Stimulated activated CD4-positive, alpha-beta T cell treated with anti-CD3 and anti-CD28 coated beads, Interleukin-1b, Interleukin-23, amount 100 ng/mL, for 1 hour (primary cell): ENCODE measurements at places on chromosomes 5 and 9.

DNA sequence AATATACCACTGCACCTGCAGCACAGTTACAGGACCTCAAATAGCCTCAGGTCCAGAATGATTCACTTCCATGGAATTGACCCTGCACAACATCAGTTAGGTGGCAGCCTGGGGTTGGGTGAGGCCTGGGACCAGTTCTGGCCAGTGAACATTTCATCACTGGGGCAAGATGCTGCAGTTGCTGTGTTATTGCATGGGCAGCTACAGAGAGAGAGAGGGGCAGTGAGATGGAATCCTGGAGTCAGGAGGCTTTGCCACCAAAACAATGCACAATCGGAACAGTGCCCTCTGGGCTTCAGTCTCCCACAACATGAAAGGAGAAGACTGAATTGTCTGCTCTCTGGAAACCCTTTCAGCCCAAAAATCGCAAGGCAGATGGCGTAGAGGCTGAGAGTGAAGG lies 51.8 kb downstream of the SH3TC2 start:
- DNase-seq = no peak

GRCh38 chr5:83777856-83778255 lies 57.2 kb upstream of the HAPLN1 start:
- DNase-seq = no peak

GRCh38 chr5:79728396-79728795 lies 38.8 kb downstream of the CMYA5 start:
- DNase-seq = no peak

DNA sequence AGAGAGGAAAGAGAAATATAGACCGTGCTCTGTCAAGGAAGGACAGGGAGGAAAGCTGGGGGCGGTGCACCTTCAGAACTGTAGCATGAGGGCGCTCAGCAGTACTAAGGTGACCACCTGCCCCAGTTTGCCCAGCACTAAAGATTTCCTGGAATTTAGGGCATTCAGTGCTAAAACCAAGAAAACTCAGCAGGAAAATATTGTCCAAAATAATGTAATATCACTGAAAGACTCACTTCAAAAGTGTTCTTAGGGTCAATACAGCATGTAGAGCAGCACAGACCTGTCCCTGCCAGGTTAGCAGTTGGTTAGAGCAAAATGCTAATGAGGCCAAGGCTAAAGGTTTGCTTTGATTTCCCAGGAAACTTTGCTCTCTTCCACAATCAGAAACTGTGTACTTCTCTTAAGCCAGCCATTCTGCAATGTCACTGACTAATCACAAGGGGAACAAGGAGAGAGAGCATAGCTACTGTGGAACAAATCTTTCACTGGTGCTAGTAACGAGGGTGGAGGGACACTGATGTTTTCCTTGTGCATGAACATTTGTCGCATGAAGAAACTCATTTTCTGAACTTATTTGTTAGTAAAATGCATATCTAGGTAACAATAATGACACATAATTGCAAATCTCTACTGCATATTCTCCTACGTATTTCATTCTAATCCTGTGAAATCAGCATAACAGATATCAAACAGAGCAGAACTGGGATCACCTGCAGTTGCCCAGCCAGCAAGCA lies 53.0 kb upstream of the GRAMD2B start:
- DNase-seq = no peak

DNA sequence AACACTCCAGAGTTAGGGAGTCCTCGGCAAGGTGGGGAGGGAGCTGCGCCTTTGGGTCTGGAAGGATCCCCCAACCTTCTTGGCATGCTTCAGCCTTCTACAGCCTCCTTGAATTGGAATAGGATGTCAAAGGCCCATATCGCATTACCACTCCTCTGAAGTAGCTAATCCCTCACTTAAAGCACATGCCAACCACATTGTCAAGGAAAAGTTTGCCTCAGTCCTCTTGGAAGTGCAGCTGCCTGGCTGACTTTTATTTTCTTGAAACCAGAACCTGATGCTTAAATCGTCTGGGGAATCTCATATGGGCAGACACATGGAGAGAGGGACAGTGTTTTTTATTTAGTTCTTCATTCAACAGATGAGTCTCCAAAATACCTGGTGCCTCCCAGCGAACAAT lies 14.5 kb downstream of the CXCL14 start:
- no peak for DNase-seq

GRCh38 chr5:40361378-40361777 lies 318.3 kb upstream of the PTGER4 start:
- no peak for DNase-seq

GRCh38 chr5:135873831-135874230 lies 21.8 kb downstream of the IL9 start:
- no peak for DNase-seq

DNA sequence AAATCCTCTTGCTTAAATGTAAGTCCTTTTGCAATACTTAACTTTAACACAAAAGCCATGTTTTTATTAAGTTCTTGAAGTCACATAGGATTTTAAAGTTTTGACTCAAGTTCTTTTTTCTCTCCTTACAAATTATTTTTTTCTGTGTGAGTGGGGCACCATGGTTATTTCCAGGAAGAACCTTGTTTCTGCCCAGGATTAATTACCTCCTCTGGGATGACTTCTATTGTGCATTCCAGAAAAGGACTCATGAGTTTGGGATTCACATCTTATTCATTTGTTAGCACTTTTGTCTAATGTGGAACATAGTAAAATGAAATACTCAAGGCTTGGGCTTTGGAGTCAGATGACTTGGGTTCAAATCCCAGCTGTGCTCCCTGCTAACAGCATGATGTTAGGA lies 421.4 kb upstream of the WWC1 start:
- no peak for DNase-seq

DNA sequence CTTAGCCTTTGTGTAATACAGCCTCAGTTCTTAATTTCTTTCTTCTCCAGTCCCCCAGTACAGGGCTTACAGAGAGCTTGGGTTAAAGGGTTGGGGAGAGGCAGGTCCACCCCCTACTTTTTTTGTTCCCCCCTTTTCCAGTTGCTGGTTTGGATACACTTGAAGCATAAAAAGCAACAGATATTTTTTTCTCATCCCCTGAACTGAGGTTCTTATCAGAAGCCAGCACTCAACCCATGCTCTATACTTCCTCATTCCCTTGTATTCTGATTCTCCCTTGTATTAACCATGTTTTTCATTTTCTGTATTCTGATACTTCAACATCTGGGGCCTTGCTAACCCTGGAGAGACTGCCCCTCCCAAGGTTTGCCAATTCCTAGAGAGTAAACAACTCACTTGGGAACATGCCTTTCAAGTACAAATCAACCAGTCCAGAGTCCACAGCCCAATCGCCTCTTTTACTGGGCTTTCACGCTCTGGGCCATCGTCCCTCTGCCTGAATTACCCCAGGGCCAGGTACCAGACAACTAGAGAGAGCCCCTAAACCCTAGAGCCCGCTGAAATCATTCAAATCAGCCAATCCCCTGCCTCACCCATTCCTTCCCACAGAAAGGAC lies 333.4 kb upstream of the PUM3 start:
- DNase-seq = no peak

- no peak for DNase-seq
These were observed 11.6 kb upstream of the TYRP1 start for GRCh38 chr9:12681620-12682019.

- no peak for DNase-seq
These were observed 254.7 kb downstream of the NR3C1 start for GRCh38 chr5:143148771-143149170.

GRCh38 chr5:173835661-173836060 lies 52.5 kb upstream of the CPEB4 start:
- no peak for DNase-seq

DNA sequence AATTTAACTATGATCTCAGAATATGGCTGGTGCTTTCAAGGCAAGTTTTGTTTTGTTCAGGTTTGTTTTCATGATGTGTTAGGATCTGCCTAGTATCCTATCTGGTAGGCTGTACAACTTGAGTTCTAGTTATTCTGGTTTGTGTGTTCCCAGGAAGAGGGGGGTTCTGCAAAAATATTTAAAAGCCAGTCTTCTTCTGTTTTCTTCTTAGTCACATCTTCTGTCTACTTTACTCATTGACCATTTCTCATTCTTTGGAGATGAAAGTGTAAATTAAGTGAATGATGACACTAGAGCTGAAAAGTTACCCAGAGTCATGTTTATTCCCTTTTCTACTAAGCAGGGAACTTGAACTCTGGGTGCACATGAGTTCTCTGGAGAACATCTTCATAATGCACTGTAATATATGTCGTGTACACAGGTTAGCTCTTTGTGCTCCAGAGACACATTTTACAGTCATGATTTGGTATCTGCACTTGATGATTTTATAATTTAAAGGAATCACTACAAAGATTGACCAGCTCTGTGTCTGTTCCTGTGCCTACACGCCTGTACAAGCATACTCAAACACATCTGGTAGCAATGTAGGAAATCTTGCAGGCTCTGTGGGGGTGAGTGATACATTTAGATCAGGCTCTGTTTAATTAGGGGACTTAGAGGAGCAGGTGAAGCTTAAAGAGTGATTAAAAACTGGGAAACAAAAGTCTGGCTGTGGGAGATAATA lies 5.0 kb downstream of the SMAD5 start:
- DNase-seq = no peak

- DNase-seq = no peak
These were observed 154.3 kb upstream of the DMRT1 start for GRCh38 chr9:687034-687785.

DNA sequence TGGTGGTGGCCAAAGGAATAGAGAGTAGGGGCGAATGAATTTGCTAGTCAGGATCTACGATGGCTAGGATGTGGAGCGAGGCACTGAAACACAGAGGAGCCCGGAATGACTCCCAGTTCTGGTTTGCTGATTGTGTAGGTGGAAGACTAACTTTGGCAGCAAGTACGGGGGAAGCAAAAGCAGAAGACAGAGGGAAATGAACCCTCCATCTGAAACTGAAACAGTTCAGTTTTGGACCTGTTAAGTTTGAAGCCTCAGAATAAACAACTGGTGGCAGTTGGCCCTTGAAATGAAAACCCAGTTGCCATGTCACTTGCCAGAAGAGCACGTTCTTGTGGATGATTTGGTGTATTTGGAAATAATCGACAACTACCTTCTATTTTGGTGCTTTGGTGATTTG lies 15.4 kb upstream of the SMIM15 start:
- DNase-seq = no peak

GRCh38 chr9:132160802-132161742 lies 786 bp upstream of the NTNG2 start:
- DNase-seq = no peak

- no peak for DNase-seq
These were observed 43.1 kb upstream of the ANKDD1B start for GRCh38 chr5:75568202-75568601.

DNA sequence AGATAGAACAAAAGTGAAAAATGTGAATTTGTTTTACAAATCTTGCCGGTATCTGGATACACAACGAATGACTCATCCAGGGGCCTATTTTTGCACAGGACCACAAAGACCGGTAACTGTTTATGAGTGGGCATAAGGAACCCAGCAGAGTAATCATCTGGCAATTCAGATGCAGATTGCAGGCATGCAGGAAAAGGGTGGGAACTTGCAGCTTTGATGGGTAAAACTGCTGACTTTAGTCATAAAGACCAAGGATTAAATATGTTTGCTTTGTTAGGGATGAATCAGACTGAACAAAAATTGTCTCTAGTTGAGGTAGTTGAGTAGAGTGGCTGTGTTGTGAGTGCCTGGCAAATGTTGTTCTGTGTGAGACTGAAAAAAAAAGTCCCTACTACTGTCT lies 309.6 kb upstream of the CCNH start:
- no peak for DNase-seq

DNA sequence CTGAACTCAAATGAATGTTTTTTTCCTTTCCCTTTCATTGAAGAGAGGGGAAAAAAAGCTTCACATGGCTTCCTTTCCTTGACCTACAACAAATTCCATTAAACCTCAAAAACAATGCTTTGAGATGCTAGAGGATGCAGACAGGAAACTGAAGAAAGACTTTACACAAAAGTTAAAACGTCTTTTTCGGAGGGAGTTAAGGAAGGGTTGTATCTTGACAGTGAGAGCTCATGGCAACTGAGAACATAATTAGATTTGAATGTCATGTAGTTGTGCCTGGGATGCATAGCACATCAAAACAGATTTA lies 66.4 kb downstream of the EBF1 start:
- DNase-seq = no peak

DNA sequence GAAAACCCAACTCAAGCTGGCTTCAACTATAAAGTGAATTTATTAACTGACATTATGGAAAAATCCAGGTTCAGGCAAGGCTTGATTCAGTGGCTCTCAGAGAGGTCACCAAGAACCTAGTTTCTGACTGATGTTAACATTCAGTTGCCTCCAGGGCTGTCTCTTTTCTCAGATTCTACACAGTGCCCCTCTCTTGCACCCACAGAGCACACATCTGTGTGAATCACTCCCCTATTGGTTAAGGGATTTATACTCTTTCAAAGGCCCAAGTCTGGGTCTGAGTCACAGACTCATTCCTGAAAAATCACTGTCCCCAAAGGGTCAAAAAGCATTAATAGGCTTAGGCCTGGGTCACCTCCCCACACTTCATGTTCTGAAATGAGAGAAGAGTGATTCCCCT lies 6.2 kb upstream of the HAVCR2 start:
- no peak for DNase-seq

DNA sequence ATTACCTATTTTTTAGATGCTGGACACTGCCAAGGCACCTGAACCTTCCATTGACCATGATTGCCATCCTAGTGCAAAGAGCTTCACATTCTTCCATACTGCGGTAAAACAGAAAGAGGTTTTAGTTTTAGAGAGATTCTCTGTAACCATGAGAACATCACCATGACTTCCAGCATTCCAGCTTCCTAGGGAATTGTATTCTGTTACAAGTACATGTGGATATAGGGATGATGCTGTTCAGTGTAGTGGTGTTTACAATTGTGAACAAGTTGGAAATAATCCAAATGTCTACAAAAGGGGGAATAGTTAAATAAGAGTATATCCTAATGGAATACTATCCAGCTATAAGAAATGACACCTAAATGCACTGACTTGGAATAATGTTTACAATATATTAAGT lies 22.4 kb downstream of the NIPSNAP3B start:
- no peak for DNase-seq

DNA sequence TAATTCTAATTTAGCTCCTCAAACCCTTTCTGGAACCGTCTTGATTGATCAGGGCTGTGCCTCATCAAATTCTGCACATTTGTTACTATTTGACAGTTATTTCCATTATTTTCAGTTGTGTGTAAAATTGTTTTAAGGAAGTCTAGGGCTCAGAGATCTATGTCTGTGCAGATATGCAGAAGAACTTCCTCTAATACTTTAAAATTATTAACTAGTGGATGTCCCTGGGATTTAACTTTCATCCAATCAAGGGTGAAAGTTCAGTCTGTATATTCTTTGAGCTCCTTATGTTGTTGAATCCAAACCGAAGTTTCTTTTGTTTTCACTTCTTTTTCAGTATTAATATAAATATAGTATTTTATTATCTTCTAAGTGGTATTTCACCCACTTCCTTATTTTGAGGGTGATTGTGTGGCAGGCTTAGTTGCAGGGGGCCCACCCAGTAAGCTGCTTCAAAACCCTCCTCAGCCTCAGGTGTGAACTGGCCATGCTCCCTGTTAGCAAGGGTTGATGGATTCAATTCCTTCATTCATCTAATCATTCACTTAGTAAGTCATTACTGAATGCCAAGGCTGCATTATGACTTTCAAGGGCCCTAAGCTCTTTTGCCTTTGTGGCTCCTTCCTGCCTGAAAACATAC lies 2.1 kb upstream of the CAMLG start:
- DNase-seq = no peak

GRCh38 chr5:88786789-88787188 lies 96.2 kb downstream of the MEF2C start:
- DNase-seq = no peak

GRCh38 chr5:96909435-96909834 lies 26.4 kb upstream of the LNPEP start:
- no peak for DNase-seq
